ENCODE measurements at places on chromosomes 7 and 10. TPM values are rescaled to one million over a fixed set of nuclear protein-coding genes. Genes with fewer than 3 reads are reported as not detected.

SLC37A3 gene
- 29.1 TPM for total RNA-seq

WNT2 gene
- total RNA-seq: not detected

POLR2J2 gene
- total RNA-seq: not detected

OR6V1 gene
- not detected for total RNA-seq

WNT8B gene
- total RNA-seq: not detected

CCAR1 gene
- 31.3 TPM for total RNA-seq

All from mammary microvascular endothelial cell (primary cell).